ENCODE measurements at places on chromosomes 2 and 18.

GRCh38 chr18:36589857-36590543, 238.8 kb downstream of the TPGS2 start:
- no peak for DNase-seq

DNA sequence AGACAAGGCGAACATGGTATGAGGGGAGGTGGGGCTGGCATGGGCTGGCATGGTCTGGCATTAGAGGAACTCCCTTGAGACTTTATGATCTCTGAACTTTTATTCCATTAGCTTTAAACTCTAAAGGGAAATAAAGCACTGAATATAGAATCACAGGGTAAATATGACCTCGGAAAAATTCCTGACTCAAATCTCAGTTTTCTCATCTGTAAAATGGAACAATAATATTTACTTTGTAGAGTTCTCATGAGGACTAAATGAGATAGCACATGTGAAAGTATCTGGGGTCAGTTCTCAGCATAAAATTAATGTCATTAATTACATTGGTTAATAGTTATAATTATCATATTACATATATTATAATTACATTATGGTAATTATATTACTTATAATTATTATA, 65.9 kb downstream of the ARHGAP25 start:
- no peak for DNase-seq

GRCh38 chr2:237715459-237715947, 83.1 kb upstream of the RBM44 start:
- DNase-seq, result no peak

- DNase-seq, result no peak
Observed at GRCh38 chr2:75506101-75506697, 54.5 kb downstream of the EVA1A start.

GRCh38 chr2:120476141-120476540, 130.2 kb downstream of the INHBB start:
- no peak for DNase-seq

- no peak for DNase-seq
Observed at GRCh38 chr2:25204190-25204838, 35.9 kb upstream of the POMC start.

GRCh38 chr2:231084565-231084964, 27.9 kb downstream of the PSMD1 start:
- DNase-seq, result no peak

DNA sequence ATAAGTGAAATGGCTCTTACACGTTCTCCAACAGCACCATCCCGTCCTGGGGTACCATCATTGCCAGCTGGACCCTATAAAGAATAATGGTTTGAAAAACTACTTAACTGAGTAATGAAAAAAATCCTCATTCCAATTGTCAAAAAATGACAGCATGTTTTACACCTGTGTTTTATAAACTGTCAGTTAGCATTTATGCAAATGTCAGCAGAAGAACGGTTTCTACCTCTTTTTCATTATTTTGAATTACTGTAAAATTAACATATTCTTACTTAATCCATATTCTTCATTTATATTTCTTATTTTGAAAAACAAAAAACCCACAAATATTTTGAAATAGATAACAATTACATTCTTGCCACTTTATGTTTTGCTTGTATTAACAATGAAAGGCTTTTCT, 74.0 kb downstream of the COL3A1 start:
- DNase-seq, result no peak

DNA sequence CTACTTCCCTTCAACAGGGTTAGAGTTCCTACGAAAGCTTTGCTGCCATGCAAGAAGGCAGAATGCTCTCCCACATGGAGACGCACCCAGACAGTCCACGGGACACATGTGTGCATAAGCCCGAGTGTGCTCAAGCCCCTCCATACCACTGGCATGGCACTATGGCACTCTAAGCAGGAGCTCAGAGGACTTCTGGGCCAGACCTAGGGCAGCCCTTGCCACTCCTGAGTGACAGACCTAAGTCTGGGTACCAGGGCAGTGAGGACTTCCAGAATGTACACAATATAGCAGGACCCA, 11.4 kb upstream of the ARID5A start:
- DNase-seq, result no peak

GRCh38 chr2:46195819-46196218, 101.4 kb upstream of the EPAS1 start:
- no peak for DNase-seq
